ENCODE measurements at places on chromosomes 4 and X.

- DNase-seq = no peak
These were observed 6.1 kb downstream of the HOPX start for GRCh38 chr4:56674984-56675383.

GRCh38 chr4:124685851-124686250 lies 26.7 kb downstream of the ANKRD50 start:
- no peak for DNase-seq

DNA sequence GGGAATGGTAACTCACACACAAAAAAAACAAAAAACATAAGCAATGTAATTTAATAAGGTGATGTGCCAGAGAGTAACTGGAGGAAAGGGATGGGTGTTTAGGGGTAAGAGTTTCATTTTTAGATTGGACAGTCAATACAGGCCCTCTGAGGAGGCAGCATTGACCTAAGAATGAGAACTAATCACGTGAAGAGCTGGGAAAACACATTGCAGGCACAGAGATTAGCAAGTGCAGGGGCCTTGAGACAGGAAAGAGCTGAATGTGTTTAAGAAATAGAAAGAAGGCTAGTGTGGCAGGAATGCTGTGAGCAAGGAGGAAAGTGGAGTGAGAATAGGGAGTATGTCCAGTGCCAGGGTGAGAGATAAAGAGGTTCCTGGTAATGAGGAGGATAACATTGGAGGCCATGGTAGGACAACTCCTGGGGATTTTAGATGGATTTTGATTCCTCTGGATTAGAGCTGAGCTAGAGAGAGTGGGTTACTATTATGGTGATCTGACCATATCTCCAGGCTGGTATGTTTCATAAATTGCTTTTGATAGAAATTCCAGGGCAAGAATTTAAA lies 17.6 kb downstream of the PDLIM5 start:
- DNase-seq = no peak

GRCh38 chr4:167893531-167893930 lies 198.8 kb upstream of the ANXA10 start:
- no peak for DNase-seq

- DNase-seq = no peak
These were observed 113.3 kb downstream of the AFAP1 start for GRCh38 chr4:7826176-7826908.

All from activated CD8-positive, alpha-beta memory T cell treated with anti-CD3 and anti-CD28 coated beads, Interleukin-2, amount 10 ng/mL, durations not matched to agents 7 days and 5 days (primary cell).